ENCODE measurements at places on chromosomes 7 and 10. TPM values are rescaled to one million over a fixed set of nuclear protein-coding genes. Genes with fewer than 3 reads are reported as not detected.

GATAD1 gene
- total RNA-seq, result 13.6 TPM

ANKRD1 gene
- total RNA-seq, result not detected

RPEL1 gene
- 0.04 TPM for total RNA-seq

DPP6 gene
- not detected for total RNA-seq

FOXI2 gene
- not detected for total RNA-seq

KCP gene
- total RNA-seq, result 0.47 TPM

CALML3 gene
- total RNA-seq, result 58.4 TPM

CBLL1 gene
- total RNA-seq, result 18.7 TPM

RAB19 gene
- 0.15 TPM for total RNA-seq

GCK gene
- 0.34 TPM for total RNA-seq

GPR85 gene
- 0.34 TPM for total RNA-seq

PLEKHS1 gene
- total RNA-seq, result not detected

LLCFC1 gene
- not detected for total RNA-seq

HTR5A gene
- not detected for total RNA-seq

PNLIPRP3 gene
- total RNA-seq, result 103 TPM

SEMA3C gene
- total RNA-seq, result 111 TPM

LGI1 gene
- total RNA-seq, result not detected

FMC1 gene
- total RNA-seq, result 14.5 TPM

FUOM gene
- total RNA-seq, result 17.5 TPM

EGR2 gene
- total RNA-seq, result not detected

FAM25G gene
- 21.2 TPM for total RNA-seq

PRPF18 gene
- 19.2 TPM for total RNA-seq

LEP gene
- total RNA-seq, result 0.04 TPM

TMEM270 gene
- not detected for total RNA-seq

IRF5 gene
- total RNA-seq, result 9.1 TPM

AKR1C8 gene
- not detected for total RNA-seq

HILPDA gene
- 11.9 TPM for total RNA-seq

IDI2 gene
- not detected for total RNA-seq

SVOPL gene
- not detected for total RNA-seq
